Stimulated activated CD8-positive, alpha-beta memory T cell treated with anti-CD3 and anti-CD28 coated beads, Interleukin-15, amount 100 ng/mL, for 1 hour (primary cell): ENCODE measurements at places on chromosomes 1 and 21.

GRCh38 chr1:199226163-199226562, 587.3 kb downstream of the PTPRC start:
- DNase-seq = no peak

DNA sequence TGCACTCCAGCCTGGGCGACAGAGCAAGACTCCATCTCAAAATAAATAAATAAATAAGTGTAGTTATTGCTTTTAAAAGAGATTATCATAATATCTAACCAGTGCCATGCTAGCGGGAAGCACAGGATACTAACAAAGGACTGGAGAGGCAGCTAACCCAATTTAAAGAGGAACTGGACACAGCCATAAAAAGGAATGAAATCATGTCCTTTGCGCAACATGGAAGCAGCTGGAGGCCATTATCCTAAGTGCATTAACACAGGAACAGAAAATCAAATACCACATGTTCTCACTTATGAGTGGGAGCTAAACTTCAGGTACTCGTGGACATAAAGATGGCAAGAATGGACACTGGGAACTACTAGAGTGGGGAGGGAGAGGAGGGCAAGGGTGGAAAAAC, 54.9 kb downstream of the TM2D1 start:
- DNase-seq = no peak

- no peak for DNase-seq
Measured at GRCh38 chr1:173570370-173571007, 32.4 kb downstream of the SLC9C2 start.

- DNase-seq = no peak
Measured at GRCh38 chr1:168202941-168203654, 22.7 kb upstream of the SFT2D2 start.

- no peak for DNase-seq
Measured at GRCh38 chr21:28442624-28443023, 550.1 kb downstream of the LTN1 start.
